Ascending aorta (tissue), 2 donors: ENCODE measurements at places on chromosomes 5 and 9. TPM values are rescaled to one million over a fixed set of nuclear protein-coding genes. Genes with fewer than 3 reads are reported as not detected.

DNA sequence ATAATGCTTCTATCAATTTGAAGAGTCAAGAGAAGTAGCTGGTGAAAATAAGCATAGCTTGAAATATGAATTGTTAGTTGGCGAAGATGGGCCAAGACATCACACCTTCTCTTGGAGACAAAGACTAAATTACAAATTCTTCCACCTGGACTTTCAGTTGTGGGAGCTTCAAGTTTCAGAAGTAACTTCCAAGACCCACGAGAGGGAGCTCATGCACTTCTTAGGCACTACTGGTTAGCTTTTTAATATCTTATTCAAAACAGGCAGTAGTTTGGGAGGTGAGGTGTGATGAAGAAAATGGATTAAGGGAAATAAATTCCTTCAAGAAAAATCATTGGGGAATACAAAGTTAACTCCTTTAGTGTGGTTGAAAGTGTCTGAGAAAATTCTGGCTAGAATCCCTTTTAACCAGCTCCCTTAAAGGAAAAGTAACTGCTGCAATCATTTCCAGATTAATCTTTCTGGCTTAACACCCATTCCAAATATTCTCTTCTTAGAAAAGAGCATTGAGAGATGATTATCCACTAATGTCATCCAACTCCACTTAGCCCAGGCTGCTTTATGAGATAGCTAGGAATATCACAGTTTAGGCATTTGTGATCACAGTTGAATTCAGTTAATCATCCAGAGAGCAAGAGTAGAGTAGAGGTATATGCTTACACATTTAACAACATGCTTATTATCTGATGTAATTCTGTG, 139.5 kb upstream of the DMRTA1 start:
- no peak overlapping the region for H3K4me3 ChIP-seq
- DNase-seq = no peak
- H3K4me1 ChIP-seq = no peaks in the 10 kb centered on the region
- no peaks in the 10 kb centered on the region for H3K36me3 ChIP-seq

DNA sequence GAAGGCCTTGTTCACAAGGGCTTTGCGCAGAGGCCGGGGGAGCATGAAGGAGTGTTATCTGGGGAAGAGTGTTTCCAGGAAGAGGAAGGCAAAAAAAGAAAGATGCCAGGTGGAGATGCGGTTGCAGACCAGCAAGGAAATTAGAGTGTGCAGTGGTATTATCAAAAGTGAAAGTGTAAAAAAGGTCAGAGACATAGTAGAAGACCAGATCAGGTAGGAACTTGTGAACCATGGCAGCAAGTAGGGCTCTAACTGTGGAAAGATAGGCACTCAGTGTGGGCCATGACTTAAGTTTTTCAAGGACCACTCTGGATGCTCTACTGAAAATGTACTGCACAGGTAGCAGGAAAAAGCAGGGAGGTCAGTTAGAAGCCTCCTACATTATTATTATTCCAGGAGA, 90.1 kb upstream of the SPOCK1 start:
- H3K27me3 ChIP-seq = no peaks in the 10 kb centered on the region
- H3K4me1 ChIP-seq = no peaks in the 10 kb centered on the region
- no peaks in the 10 kb centered on the region for H3K36me3 ChIP-seq
- DNase-seq = no peak
- H3K27ac ChIP-seq = no peak overlapping the region

GARNL3 gene
- total RNA-seq = 162 TPM

DNA sequence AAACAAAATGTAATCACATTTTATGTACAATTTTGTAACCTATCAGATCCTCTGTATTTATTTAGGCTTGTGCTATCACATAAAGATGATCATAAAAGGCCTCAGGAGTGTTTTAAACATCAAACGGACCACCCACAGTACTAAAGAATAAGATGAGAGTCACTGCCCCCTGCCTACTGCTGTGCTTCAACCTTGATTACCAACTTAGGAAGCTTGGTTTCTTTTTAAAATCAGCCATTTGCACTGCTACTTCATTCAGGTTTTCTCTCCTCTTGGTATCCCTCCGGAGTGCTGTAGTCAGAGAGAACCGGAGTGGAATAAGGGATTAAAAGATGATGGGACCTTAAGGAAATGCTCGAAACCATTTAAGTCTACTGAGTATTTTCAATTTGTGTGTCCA, 6.9 kb downstream of the C7 start:
- H3K4me3 ChIP-seq = no peak overlapping the region
- no peak for DNase-seq
- no peak overlapping the region for H3K27ac ChIP-seq

GRCh38 chr5:174514983-174515394, 209.4 kb upstream of the MSX2 start:
- no peaks in the 10 kb centered on the region for H3K27me3 ChIP-seq
- no peaks in the 10 kb centered on the region for H3K36me3 ChIP-seq
- H3K4me3 ChIP-seq = no peak overlapping the region
- no peaks in the 10 kb centered on the region for H3K4me1 ChIP-seq

- no peak for DNase-seq
- no peak overlapping the region for H3K27ac ChIP-seq
- no peaks in the 10 kb centered on the region for H3K36me3 ChIP-seq
- no peak overlapping the region for H3K4me3 ChIP-seq
- no peaks in the 10 kb centered on the region for H3K4me1 ChIP-seq
These were observed 464.4 kb upstream of the IZUMO3 start for GRCh38 chr9:25010027-25010662.

GRCh38 chr9:123399803-123400378, 43.9 kb downstream of the CRB2 start:
- H3K27me3 ChIP-seq = no peaks in the 10 kb centered on the region
- H3K4me1 ChIP-seq = no peaks in the 10 kb centered on the region
- H3K27ac ChIP-seq = no peak overlapping the region
- H3K36me3 ChIP-seq = no peaks in the 10 kb centered on the region
- no peak overlapping the region for H3K4me3 ChIP-seq
- DNase-seq = no peak

TAF7 gene
- 30.1 TPM for total RNA-seq

DNA sequence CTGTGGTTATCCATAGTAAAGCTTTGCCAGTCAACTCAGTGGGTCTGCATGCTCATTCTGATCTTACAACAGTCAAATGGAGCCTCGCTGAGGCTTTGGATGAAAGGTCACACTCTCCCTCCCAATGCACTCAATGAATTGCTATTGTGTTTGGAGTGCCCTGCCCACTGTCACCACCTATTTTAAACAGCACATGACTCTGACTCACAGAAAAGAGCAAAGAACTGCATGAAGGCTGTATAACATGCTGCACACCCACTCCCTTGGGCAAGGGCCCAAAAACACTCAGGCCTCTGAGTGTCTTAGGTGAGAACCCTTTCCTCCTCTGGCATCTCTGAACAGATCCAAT, 118.7 kb upstream of the CCDC112 start:
- H3K4me1 ChIP-seq = no peaks in the 10 kb centered on the region
- no peaks in the 10 kb centered on the region for H3K27me3 ChIP-seq
- no peak overlapping the region for H3K27ac ChIP-seq
- H3K36me3 ChIP-seq = no peaks in the 10 kb centered on the region
- no peak for DNase-seq
- H3K4me3 ChIP-seq = no peak overlapping the region

TMEM174 gene
- not detected for total RNA-seq

GRCh38 chr9:135607401-135608293, 31.7 kb downstream of the GLT6D1 start:
- H3K27me3 ChIP-seq = no peaks in the 10 kb centered on the region
- H3K27ac ChIP-seq = no peak overlapping the region
- H3K4me3 ChIP-seq = no peak overlapping the region
- no peak for DNase-seq
- H3K4me1 ChIP-seq = no peaks in the 10 kb centered on the region
- no peaks in the 10 kb centered on the region for H3K36me3 ChIP-seq

UAP1L1 gene
- 17.1 TPM for total RNA-seq

PDCD1LG2 gene
- 1.1 TPM for total RNA-seq

GRCh38 chr9:38342096-38342495, 50.4 kb upstream of the ALDH1B1 start:
- no peak for DNase-seq
- H3K27me3 ChIP-seq = no peaks in the 10 kb centered on the region
- H3K4me1 ChIP-seq = no peaks in the 10 kb centered on the region

DNA sequence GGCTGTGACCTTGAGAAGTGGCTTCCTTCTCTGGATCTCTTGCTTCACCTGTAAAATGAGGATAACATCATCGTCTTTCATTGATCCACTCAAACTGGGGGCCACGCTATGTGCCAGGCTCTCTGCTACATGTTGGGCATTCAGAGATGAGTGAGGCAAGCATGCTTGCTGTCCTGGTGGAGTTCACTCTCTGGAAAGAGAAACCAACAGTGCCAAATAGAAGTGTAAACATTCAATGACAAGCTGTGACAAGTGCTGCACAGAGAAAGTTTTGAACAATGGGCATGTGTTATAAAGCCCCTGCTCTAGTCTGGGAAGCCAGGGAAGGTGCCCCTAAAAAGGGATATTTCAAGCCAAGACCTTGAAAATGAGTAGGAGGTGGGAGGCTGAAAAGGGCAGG, 50.9 kb upstream of the AFAP1L1 start:
- H3K4me3 ChIP-seq = no peak overlapping the region
- no peak overlapping the region for H3K27ac ChIP-seq
- no peaks in the 10 kb centered on the region for H3K27me3 ChIP-seq
- H3K36me3 ChIP-seq = peaks cover 2% of the 10 kb centered on the region
- no peak for DNase-seq
- no peaks in the 10 kb centered on the region for H3K4me1 ChIP-seq

SEMA5A gene
- total RNA-seq = 18.4 TPM

DNA sequence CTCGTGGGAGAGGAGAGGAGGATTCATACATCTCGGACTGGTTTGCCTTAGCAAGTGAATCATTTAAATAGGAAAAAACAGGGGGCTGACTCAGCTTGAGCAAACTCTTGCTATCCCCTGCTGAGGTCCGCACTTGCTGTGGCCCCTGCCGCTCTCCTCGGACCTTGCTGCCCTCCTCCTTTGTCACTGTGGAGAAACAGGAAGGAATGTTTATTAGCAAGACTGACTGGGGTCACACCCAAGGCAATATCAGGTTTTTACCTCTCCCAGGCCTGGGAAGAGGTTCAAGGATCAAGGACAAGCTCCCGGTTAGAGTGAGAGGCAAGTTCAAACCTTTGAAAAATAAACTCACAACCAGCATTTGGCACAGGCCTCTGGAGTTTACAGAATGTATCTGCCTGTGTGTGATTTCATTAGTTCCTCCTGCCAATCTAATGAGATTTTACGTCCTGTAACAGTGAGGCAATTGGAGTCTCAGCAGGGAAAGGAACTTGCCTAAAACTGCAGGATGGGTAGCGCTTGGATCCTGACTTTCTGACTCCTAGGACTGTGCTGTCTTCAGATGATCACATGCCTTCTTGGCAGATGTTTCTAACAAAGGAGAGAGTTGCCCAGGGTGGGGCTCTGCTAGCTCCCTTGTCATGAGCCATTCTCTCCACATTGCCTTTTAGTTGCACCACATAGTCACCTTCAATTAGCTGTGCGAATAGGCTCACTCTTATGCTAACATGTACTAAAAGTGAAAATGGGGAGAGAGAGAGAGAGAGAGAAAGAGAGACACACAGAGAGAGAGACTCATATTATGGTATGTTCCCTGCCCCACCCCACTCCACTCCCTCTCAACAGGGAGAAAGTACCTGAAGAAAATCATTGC, 108.6 kb upstream of the CDKN2B start:
- no peak for DNase-seq
